Vagina (tissue), 2 donors: ENCODE measurements at places on chromosomes 4 and X.

DNA sequence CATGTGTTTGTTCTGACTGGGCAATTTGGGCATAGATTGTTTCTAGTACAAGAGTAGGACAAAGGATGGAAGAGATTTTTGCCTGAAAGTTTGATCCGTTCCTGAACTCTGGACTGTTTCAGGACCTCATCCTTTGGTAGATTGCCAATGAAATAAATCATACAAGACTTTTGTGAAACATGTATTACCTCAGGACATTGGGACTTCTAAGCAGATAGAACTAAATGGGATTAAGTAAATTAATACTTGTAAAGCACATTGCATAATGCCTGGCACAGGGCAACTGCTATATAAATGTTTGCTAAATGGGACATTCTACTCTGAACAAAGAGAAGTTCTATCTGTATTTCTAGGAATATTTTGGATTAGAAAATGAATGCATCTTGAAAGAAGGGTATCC, 164.8 kb upstream of the RPS6KA3 start:
- H3K27ac ChIP-seq, result no peak overlapping the region
- DNase-seq, result no peak
- H3K27me3 ChIP-seq, result no peaks in the 10 kb centered on the region
- no peaks in the 10 kb centered on the region for H3K4me1 ChIP-seq
- no peaks in the 10 kb centered on the region for H3K36me3 ChIP-seq

DNA sequence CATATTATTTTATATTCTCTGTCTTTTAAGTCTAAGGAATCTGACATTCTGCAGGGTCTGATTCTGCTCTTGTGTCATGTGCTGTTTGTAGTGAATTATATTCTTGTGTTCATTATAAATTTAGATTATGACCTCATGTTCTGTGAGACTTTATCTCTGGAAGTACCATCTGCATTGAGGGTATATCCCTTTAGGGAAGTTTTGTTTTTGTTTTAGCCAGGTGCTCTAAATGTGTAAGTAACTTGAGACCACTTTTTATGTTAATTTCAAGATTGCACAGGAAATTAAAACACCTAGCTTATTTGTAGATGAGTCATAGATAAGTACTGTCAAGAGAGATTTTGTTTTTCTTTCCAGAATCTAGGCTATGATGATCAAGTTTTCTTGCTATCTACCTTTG, 35.0 kb upstream of the DKK2 start:
- H3K27ac ChIP-seq, result no peak overlapping the region
- H3K4me3 ChIP-seq, result no peak overlapping the region
- no peaks in the 10 kb centered on the region for H3K27me3 ChIP-seq
- DNase-seq, result no peak

DNA sequence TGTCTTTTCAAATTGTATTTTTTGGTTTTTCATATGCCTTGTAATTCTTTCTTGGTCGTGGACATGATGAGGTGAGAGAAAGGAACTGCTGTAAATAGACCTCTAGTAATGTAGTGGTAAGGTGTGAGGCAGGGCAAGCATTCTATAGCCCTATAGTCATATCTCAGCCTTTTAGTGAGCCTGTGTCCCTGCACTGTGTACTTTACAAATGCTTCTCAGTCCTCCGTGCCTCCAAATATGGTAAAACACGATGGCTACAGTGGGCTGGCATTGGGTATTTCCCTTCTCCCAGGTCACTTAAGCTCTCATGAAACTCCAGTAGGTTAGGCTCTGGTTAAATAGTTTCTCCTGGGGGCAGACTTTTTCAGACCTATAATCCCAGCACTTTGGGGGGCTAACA, 57.9 kb upstream of the PLS3 start:
- no peak overlapping the region for H3K27ac ChIP-seq
- H3K36me3 ChIP-seq, result no peaks in the 10 kb centered on the region
- DNase-seq, result no peak
- no peaks in the 10 kb centered on the region for H3K27me3 ChIP-seq

DNA sequence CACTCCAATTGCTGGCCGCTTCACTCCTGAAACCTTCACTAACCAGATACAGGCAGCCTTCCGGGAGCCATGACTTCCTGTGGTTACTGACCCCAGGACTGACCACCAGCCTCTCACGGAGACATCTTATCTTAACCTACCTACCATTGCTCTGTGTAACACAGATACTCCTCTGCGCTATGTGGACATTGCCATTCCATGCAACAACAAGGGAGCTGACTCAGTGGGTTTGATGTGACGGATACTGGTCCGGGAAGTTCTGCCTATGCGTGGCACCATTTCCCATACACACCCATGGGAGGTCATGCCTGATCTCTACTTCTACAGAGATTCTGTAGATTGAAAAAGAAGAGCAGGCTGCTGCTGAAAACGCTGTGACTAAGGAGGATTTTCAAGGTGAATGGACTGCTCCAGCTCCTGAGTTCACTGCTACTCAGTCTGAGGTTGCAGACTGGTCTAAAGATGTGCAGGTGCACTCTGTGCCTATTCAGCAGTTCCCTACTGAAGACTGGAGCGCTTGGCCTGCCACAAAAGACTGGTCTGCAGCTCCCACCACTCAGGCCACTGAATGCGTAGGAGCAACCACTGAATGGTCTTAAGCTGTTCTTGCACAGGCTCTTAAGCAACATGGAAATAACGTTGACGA, 35.8 kb upstream of the PRDM8 start:
- H3K27ac ChIP-seq, result no peak overlapping the region
- no peak for DNase-seq
- no peaks in the 10 kb centered on the region for H3K36me3 ChIP-seq
- H3K27me3 ChIP-seq, result no peaks in the 10 kb centered on the region
- H3K4me1 ChIP-seq, result no peaks in the 10 kb centered on the region

DNA sequence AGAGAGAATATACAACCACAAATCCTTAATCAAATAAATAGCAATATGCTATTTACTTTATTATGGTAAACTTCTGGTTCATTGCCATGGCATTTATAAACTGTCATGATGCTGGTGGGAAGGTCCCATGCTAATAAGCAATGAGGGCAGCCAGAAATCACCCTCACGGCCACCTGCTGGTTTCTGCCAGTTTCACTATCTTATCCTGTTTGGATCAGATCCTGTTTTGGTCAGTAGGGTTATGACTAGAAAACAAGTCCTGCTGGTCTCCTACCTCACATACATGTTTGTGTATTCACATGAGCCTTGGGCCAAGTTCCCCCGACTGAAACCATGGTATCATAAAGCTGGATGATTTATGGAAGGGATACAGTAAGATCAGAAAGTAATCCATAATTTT, 28.1 kb downstream of the XAGE5 start:
- no peaks in the 10 kb centered on the region for H3K27me3 ChIP-seq
- H3K36me3 ChIP-seq, result no peaks in the 10 kb centered on the region
- H3K4me1 ChIP-seq, result no peaks in the 10 kb centered on the region
